Activated effector memory CD4-positive, alpha-beta T cell treated with Interleukin-2 at 50 U/mL for 16 hours (primary cell): ENCODE measurements at places on chromosomes 13 and 19.

GRCh38 chr19:3096267-3096901, 2.2 kb downstream of the GNA11 start:
- no peak for DNase-seq

DNA sequence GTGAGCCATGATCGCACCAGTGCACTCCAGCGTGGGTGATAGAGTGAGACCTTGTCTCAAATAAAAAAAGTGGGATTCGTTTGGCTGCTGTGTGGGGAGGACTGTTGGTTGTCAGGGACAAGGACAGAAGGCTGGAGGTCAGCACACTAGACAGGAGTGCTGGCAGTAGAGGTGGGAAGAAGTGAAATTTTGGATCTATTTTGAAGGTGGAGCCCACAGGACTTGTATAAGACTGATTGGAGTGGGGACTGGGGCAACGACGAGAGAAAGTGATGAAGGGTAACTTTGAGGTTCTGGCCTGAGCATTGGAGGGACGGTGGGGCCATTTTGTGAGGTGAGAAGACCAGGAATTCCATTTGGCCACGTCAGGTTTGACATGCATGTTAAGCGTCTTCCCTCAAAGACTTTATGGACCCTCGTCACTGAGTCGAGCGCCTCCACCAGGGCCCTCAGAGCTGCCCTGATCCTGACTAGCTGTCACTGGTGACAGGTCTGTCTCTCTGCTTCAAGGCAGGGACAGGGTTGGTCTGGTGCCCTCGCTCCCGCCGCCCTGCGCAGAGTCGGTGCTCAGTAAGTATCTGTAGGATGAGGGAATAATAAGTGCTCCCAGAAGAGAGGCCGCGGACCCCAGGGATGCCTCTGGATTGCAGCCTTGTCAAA, 673 bp downstream of the CTU1 start:
- no peak for DNase-seq

DNA sequence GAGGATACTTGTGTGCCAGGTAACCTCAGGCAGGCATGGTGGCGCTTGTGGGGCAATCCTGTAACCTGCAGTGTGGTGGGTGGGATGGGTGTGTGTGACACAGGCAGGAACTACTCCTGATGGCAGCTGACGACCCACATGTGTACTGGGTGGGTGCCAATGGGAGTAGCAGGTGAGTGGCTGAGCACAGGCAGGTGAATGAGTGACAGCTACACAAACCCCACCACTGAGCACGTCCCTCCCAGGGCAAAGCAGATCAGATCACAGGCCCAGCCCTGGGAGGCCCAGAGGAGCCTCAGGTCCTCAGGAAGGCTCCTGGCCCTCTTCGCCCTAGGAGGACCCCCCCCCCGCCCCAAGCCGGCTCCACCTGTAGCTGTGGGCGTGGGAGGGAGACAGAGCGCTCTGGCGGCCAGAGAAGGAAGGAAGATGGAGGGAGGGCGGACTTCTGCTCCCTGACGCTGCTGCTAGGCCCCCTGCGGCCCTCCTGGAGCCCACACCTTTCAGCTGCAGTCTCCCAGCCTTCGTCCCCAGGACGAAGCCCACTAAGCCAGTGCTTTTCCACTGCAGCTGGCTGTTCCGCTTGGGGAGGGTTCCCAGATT, 1.3 kb upstream of the ZNF181 start:
- no peak for DNase-seq

GRCh38 chr13:50025436-50025835, 10.2 kb downstream of the KCNRG start:
- no peak for DNase-seq

DNA sequence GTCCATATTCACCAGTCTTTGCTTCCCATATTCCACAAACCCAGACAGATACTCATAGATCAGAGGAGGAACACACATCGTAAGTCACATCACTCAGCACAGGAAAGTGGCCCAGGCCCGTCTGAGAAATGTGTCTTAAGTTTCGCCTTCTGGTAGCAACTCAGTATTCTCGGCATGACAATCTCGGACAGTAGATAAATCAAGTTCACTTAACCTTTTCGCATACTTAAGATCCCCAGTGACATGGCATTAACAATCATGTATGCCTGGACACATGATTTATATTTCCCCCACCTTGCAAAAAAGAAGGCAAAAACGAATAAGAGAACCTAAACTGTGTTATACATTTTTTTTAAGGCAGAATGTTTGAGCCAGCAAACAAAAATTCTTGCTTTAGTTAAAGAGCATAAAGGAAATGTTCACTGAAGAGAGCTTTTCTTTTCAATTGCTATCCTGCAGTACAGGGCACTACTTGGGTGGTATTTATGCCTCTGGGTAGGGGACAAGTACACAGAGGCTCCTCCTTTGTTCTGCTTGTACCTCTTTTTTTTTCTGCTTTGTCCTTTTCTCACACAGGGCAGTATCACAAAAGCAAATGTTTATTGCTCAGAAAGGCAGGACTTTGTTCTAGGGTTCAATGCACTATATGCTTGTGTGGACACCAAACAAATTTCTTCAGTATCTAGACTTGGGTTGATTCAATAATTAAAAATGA, 360.6 kb downstream of the TDRD3 start:
- DNase-seq = no peak

GRCh38 chr19:1913781-1914577, 8.8 kb downstream of the ADAT3 start:
- no peak for DNase-seq

GRCh38 chr19:29338480-29338879, 125.5 kb upstream of the UQCRFS1 start:
- DNase-seq = no peak

- DNase-seq = no peak
These were observed 22.2 kb downstream of the PPP2R1A start for GRCh38 chr19:52211926-52212571.

DNA sequence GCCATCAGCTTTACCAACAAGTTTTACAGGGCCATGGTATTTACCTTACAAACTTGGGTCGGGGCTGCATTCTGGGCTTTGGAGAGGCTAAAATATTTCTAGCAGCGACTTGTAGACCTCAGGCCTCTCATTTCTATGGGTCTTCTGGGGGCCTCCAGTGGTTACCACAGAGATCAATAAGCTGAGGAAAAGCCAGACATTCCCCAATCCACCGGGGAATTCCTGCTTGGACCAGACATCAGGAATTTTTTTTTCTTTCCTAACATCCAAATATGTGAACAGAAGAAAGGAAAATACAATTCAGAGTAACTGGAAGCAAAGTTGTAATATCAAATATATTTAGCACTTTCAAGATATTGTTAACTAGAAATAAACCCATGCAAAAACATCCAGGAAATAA, 1.5 kb downstream of the DZIP1 start:
- no peak for DNase-seq

DNA sequence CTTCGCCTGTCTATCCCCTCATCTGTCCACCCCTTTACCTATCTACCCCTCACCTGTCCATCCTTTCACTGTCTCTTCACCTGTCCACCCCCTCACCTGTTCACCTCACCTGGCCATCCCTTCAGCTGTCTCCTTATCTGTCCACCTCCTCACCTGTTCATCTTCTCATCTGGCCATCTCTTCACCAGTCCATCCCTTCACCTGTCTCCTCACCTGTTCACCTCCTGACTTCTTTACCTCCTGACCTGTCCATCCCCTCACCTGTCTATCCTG, 13.2 kb upstream of the KANK2 start:
- no peak for DNase-seq

DNA sequence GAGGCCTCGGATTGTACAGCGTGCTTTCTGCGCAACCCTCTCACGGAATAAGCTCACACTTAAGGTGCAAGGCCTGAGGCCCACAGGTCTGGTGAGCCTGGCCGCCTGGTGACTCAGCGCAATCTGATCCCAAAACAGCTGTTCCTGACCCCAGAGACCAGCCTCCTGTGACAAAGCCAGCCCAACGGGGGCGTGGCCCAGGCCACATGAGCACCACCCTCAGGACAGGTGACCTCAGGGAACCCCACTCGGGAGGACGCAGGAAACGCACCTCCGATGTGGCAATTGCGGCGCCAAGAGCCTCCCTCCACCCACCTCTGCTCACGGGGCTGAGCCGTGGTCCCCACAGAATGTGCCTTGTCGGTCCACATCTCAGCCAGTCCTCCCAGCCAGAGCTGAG, 26.4 kb downstream of the GRTP1 start:
- no peak for DNase-seq

- DNase-seq = no peak
These were observed 130.6 kb downstream of the DLEU7 start for GRCh38 chr13:50712881-50713280.

GRCh38 chr19:47257411-47258169, 1.3 kb downstream of the CCDC9 start:
- DNase-seq = no peak
